ENCODE measurements at places on chromosomes 4 and X.

DNA sequence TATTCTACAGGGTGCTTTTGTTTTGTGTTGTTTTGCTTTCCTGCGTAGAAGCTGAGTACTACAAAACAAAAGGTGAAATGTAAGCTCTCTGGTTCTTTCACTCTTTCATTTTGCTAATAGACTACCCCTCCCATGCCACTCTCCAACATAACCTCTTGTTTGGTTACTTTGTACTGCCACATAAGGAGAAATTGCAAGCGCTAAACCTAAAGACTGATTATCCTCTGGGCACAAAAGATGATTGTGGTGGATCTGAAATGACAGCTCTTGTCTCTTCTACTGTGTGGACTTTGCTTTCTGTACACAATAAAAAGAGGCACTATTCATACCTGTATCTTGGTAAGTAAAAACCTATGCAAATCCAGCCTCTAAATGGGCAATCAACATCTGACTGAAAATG lies 5.3 kb downstream of the MBNL3 start:
- no peak for DNase-seq

- no peak for DNase-seq
Observed at GRCh38 chr4:131337936-131338335, 1811.2 kb upstream of the PCDH10 start.

GRCh38 chr4:150217192-150217591 lies 138.9 kb downstream of the DCLK2 start:
- peak; percentile 9 for DNase-seq

- DNase-seq = no peak
Observed at GRCh38 chr4:20028645-20029044, 223.1 kb upstream of the SLIT2 start.

DNA sequence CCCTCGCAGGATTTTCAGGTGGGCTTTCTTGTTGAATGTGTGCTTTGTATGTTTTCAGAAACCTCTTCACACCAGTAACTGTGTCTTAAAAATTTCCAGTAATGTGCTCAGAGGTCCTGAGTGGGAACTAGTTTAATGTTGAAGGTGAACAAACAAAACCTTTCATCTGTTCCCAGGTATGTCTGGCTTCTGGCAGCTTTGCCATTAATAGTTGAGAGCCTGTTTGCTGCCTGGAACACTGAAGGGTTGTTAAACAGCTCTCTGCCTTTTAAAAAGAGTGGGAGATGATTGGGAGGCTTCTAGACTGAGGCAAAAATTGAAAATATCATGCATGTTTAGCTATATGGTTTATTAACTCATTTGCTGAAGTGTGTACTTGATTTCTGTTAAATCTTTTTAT lies 161.2 kb upstream of the AGTR2 start:
- no peak for DNase-seq

GRCh38 chr4:62360156-62360545 lies 1160.0 kb downstream of the ADGRL3 start:
- DNase-seq = no peak

GRCh38 chr4:72663828-72664227 lies 94.8 kb upstream of the ADAMTS3 start:
- no peak for DNase-seq

DNA sequence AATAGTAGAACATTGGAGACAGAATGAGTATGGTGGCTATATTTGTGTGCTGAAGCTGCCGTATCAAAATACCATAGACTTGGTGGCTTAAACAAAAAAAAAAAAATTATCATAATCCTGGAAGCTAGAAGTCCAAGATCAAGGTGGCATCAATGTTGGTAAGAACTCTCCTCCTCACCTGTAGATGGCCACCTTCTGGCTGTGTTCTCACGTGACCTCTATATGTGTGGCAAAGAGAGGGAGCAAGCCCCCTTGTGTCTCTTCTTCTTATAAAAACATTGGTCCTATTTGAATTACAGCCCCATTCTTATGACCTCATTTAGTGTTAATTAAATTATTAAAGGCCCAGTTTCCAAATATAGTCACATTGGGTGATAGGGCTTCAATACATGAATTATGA lies 1640.9 kb upstream of the PCDH7 start:
- no peak for DNase-seq

DNA sequence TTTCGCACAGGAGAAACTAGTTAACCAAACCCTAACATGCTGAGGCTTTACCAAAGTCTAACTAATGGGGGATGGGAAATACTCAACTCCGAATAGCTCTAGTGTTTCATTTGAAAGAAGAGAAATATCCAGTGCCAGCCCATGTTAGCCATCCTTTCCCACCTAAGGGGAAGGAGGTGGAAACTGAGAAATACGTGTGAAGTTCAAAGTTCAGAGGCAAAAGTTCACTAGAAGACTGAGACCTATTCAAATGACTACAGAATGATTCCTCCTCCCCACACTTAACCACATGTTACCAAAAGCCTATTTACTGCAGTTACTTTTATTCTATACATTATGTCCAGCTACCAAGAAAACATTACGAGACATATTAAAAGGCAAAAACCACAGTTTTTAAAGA lies 106.3 kb downstream of the CENPC start:
- no peak for DNase-seq

GRCh38 chrX:63506320-63506719 lies 155.2 kb upstream of the SPIN4 start:
- no peak for DNase-seq

DNA sequence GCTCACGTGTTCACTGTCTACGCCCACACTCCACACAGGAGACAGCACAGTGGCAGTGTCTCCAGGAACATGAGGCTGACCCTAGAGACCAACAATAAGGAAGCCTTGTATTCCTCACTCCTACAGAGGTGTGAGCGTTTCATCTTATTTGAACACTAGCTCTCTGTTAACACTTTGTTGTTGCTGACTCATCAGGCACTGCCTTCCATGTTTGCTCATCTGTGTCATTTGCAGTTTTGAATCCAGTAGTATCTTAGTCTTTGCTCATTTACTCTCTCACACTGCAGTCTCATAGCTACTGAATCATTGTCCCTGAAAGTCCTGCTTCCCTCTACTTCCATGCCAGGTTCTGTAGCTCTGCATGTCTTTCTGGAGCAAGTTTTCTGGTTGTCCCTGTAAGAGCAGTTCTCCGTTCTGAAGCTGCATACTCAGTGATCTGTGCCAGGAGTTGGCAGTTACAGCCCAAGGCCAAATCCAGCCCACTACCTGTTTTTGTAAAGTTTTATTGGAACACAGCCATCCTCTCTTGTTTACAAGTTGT lies 80.3 kb upstream of the DCLK2 start:
- DNase-seq = no peak

DNA sequence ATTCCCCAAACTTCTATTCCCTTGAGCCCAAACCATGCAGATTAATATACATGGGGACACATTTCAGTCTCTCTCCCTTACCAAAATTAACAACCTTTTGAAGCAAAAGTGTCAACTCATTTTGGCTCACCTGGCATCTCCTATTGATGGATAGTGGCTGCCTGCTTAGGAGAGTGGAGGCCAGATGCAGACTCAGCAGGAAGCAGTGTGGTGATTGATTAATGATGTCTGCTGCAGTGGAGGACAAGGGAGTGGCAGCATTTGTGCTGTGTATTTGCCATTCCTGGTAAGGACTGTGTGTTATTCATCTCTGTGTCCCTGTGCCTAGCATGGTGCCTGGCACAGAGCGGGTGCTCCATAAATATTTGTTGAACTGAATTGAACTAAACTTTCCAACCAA lies 590.1 kb downstream of the RAB28 start:
- DNase-seq = no peak

GRCh38 chr4:137738375-137738990 lies 206.2 kb upstream of the PCDH18 start:
- no peak for DNase-seq

- DNase-seq = no peak
Observed at GRCh38 chr4:153464068-153464467, 2.1 kb upstream of the TMEM131L start.

- peak; percentile 22 for DNase-seq
Observed at GRCh38 chrX:148854306-148854705, 353.9 kb downstream of the AFF2 start.

- no peak for DNase-seq
Observed at GRCh38 chr4:1202526-1203011, 30.2 kb upstream of the SPON2 start.

- no peak for DNase-seq
Observed at GRCh38 chrX:30892591-30892990, 3.5 kb upstream of the TAB3 start.

DNA sequence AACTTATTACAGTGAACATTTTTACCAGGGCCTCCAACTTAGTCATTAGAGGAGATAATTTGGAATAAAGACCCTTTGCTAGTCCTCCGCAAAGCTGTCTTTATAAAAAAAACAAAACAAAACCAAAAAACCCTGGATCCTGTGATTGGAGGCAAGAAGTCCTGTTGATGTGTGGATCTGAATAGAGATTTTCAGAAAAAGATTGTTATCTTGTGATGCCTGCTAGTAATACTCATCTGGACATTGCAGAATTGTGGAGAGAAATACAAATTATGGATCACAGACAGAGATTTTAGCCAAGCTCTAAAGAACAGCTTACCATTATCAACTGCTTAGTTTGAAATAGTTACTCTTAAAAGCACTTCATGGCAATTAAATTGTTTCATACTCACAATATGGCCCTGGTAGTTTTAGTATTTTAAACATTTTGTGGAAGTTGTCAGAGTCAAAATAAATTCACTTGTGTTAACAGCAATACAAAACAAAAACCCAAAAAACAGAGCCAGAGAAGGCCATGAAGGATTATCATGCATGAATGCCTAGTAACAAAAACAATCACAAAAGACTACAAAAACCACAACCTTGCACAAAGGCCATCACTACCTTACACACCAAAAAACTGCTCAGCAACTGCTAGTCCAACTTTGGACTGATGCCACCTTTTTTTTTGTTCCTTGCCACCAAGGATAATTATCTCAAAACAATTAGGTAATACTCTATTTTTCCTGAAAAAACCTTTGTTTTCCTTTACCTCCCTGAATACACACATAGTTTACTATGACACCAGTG lies 514.5 kb upstream of the SLIT2 start:
- no peak for DNase-seq

GRCh38 chr4:139311909-139312308 lies 9.6 kb upstream of the NDUFC1 start:
- no peak for DNase-seq

DNA sequence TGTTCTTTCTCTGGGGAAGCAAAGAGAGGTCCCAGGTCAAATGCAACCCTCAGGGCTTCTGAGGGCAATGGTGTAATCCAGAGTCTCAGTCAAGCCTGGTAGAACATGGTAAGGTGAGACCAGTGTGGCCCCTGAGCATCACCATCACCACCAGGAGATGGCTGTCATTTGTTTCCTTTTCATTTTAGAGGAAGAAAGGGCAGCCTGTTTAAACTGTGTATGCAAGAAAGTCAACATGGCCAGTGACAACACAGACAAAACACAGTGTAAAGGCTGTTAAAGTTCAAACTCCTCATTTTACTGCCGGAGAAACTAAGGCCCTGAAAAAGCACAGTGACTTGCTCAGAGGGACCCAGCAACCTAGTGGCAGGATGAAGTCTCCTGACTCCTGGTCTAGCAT lies 2.0 kb upstream of the EDA start:
- no peak for DNase-seq

DNA sequence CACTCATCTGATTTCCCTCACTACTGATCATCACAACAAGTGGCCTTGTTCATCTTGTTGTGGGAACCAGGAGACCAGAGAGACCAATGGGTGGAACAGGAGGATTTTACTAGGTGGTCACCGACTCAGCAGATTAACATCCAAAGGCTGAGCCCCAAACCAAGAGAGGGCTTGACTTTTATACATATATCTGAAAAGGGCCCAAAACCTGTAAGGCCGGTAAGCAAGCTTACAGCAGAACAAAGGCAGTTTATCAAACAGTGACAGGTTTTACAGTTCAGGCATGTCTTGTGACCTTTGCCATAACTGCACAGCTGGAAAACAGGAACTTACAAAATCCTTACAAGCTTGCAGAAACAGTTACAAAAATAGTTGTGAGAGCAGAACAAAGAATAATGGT lies 195.9 kb downstream of the OR13H1 start:
- DNase-seq = no peak

- no peak for DNase-seq
Observed at GRCh38 chrX:21705225-21705624, 47.1 kb upstream of the KLHL34 start.

DNA sequence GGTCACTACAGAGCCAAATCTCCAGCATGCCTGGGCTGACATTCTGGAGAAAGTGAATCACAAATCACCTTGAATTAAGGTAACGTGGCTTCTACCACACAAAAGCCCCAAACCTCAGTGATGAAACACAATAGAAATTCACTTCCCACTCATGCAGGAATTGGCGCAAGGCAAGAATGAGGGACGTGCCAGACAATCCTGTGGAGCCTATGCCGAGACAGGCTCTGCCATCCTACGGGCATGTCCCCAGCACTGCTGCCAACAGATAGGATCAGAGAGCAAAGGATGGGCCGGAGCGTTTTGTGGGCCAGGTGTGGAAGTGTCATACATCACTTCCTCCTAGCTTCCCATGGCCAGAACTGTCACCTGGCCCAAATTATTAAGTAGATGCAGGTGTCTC lies 118.0 kb downstream of the IRF2 start:
- DNase-seq = no peak

GRCh38 chr4:153750197-153750817 lies 9.5 kb downstream of the RNF175 start:
- DNase-seq = peak; percentile 49

- DNase-seq = no peak
Observed at GRCh38 chr4:33161202-33161601, 2441.0 kb downstream of the PCDH7 start.

GRCh38 chrX:112889400-112889799 lies 48.8 kb upstream of the AMOT start:
- DNase-seq = no peak

DNA sequence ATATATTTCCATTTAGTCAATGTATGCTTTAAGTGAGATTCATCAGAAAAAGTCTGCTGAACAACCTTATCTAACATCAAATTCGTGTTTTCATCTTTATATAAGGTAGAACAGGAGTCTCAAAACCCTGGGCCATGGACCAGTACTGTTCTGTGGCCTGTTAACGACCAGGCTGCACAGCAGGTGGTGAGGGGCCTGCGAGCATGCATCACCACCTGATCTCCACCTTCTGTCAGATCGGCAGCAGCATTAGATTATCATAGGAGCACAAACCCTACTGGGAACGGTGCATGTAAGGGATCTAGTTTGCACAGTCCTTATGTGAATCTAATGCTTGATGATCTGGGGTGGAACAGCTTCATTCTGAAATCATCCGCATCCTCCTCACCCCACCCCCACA lies 3.2 kb downstream of the CTSO start:
- no peak for DNase-seq

DNA sequence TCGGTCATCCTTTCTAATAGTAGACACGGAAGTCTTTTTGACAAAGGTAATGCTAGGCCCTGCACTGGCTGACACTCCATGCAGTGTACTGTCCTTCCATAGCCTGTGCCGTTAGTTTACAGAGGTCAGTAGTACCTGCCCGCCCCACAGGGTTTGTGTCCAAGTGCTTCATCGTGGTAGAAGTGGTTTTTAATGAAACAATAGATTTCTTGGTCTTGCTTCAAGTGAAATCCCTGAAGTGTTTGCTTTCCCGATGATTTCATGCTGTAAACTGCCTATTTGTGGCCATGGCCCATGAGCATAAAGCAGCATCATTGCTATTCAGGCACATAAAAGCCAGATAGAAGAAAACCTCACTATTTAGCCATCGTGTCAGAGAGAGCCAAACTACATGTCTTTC lies 139.3 kb downstream of the GPR143 start:
- no peak for DNase-seq

Data from NCI-H1694 treated with DMSO at 0.1 percent for 48 hours (cell line).